ENCODE measurements at places on chromosomes 1 and 21.

DNA sequence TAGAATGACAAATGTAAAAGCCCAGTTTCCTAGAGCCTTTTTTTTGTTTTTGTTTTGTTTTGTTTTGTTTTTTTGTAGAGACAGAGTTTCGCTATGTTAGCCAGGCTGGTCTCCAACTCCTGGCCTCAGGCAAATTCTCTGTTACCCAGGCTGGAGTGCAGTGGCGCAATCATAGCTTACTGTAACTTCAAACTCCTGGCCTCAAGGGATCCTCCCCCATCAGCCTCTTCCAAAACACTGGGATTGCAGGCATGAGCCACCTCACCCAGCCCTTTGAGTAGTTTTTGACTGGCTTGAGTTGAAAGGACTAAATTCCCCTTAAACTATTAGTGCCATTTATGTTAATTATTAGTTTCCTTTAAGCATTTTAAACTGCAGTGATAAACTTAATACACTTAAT lies 28.8 kb upstream of the ZBTB18 start:
- no peak for DNase-seq

GRCh38 chr1:182394055-182394775 lies 2.6 kb upstream of the GLUL start:
- no peak for DNase-seq

DNA sequence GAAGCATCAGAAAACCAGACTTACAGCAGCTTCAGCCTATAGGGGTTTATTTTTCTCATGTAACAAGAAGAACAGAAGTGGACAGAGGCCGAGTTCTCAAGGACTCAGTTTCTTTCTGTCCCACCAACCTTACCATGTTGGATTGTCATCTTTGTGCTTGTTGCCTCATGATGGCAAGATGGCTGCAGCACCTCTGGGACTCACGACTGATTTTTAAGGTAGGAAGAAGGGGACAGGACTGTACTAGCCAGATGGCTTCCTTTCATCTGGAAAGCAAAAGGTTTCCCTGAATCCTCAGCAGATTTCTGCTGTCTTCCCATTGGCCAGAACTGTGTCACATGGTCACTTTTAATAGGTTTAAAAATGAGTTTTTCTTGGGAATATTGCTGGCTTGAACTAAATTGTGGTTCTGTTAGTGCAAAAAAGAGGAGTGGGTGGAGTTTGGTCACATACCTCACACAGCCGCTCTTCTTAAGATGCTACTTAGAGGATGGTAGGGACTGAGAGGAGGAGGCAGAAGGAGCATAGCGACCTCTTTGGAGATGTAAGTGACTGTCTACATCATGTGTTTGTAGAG lies 48.1 kb upstream of the ENAH start:
- DNase-seq = no peak

GRCh38 chr21:45064091-45064490 lies 10.3 kb upstream of the ADARB1 start:
- DNase-seq = no peak

- no peak for DNase-seq
These were observed 8.2 kb downstream of the IFFO2 start for GRCh38 chr1:18948048-18948912.

DNA sequence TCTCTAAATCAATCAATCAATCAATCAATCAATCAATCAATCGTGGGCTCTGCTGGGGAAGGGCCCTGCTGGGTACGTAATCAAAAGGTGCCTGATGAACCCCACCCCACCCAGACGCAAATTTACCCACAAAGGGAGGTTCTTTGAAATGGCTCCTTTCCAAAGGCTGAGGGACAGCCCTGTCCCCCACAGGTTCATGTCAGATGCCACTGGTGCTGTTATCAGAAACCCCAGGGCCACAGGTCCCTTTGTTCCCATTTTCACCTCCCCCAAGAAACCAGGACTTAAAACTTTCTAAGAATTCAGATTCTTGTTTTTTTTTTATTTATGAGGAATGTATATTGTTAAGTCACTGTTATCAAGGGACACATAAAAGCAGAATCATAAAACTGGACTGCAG lies 14.2 kb downstream of the CHRNB2 start:
- DNase-seq = no peak

DNA sequence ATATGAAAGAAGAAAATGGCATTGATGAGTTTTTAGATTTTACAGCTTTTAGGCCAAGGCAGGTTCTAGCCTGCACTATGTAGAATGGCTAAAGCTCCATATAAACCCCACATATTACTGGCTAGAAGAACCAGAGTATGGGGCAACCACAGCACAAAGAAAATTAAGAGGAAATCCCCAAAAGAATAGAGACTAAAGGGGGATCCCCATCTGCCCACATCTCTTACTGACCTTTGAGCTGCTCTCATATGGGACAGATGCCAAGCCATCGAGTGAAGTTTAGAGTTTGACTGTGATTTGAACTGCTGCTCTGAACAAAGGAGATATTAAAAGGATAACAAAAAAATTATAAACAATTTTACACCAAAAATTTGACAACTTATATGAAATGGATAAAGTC lies 102.2 kb upstream of the HAO2 start:
- DNase-seq = no peak

DNA sequence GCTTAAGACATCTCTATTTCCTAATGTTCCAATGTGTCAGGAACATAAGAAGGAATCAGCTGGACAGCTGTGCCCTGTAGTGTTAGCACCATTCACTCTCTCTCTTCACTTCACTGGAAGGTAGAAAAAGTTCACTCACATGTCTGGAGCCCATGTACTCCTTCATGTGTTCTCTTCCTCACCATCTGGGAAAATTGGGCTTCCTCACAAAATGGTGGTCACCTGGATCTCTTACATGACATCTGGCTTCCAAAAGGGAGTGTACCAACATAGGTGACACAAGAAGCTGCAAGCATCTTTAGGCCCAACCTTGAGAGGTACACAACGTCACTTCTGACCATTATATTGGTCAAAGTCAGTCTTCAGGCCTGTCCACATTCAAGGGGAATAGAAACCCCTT lies 882.6 kb downstream of the LTN1 start:
- DNase-seq = no peak

DNA sequence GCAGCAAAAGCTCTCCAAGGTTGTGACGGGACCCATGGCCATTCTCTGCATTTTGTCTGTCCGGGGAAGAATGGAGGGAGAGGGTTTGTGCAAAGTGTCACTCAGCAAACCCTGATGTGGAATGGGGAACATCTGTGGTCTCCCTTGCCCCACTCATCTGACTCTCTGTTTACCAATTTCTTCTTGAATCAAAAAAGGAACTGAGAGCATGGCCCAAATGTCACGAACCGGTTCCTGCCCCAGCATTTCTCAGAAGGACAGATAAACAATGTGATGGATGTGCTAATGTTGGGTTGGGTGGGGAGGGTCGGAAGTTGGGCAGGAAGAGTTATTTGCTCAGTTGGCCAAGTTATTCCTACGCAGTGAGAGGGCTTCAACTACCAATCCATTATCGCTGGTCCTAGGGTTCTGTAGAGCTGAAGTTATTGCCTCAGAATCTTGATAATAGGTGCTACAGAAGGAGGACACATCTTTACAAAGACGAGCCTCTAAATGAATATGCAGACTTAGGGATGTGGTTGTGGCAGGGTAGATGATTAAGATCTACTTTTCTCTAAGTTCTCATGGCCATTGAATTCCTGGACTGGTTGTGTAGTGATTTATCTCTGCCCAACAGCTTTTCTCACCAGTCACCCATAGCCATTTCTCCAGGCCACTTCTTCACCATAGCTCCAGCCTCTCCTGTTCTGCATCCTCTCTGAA lies 9.6 kb upstream of the DUSP12 start:
- DNase-seq = no peak

DNA sequence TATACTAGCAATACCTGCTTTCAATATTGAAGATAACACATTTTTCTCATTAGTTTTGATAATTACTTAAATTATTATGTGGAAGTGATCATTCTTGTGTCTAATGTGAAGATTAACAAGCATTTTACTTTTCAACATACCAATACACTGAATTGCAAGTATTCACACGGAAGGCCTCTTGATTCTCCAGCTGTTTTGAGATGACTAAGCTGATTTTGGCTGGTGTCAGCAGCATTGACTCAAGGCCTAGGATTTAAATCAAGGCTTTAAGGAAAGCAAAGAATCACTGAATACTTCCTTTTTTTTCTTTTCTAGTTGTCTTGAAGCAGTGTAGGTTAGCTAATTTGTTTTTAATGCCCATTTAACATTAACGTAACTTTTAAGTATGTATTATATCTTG lies 373.7 kb downstream of the SRGAP2C start:
- DNase-seq = no peak

DNA sequence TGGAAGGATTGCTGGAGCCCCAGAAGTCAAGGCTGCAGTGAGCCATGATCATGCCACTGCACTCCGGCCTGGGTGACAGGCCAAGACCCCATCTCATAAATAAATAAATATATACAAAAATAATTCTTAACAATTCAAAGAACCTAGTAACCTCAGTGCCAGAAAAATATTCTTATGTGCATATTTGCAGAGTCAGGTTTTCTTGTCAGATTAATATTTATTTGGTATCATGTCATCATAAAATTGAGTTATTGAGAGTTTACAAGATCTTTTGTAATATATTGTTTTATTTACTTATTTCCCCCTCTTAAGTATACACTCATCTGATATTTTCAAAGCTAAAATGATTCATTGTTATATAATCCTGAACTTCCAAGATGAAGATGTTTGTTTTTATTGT lies 24.5 kb upstream of the AGL start:
- DNase-seq = no peak

- DNase-seq = no peak
These were observed 82.8 kb downstream of the CD58 start for GRCh38 chr1:116488071-116488470.

GRCh38 chr1:48109390-48110013 lies 112.3 kb upstream of the TRABD2B start:
- DNase-seq = no peak

DNA sequence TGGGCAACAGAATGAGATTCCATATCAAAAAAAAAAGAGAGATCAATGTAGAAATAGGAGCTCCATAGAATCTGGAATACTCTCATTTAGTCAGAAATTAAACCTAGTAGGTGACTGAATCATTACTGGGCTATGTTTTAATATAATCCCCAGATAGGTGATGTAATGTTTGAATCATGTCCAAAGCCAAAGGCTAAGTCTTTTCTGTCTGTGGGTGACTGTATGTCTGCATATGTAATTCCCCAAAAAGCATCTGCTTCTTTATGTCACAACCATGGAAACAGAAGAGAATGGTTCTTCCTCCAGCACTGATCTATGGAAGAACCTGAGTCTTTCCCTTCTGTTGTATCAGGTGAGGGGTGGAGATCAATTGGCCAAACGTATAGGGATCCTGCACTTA lies 5.8 kb downstream of the LAMC2 start:
- no peak for DNase-seq

All from stimulated activated CD4-positive, alpha-beta T cell treated with anti-CD3 and anti-CD28 coated beads, TNF-alpha, amount 100 ng/mL, for 48 hours (primary cell).